ENCODE measurements at places on chromosomes 1 and 21. TPM values are rescaled to one million over a fixed set of nuclear protein-coding genes. Genes with fewer than 3 reads are reported as not detected.

GRCh38 chr1:12095452-12096263, 32.6 kb downstream of the TNFRSF8 start:
- H3K27ac ChIP-seq: no peak overlapping the region
- H3K4me1 ChIP-seq: no peaks in the 10 kb centered on the region
- no peak for DNase-seq

The MMEL1 gene
- not detected for total RNA-seq

DNA sequence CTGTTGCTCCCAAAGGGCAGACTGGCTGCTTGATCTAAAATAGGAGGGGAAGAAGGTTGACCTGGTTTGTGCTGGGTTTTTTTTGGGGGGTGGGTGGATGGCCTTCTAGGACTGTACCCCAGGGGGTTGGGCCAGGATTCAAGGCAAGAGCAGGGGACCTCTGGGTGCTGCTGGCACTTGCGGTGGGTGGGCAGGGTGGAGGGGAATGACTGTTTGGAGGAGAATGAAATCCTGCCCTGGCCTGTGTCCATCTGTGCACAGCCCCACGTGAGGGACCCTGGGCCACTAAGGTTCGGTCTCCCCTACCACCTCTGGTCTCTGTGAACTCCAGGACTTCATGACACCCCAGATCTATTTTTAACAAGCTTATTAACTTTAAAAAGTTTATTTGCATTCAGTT, 414.2 kb downstream of the PTPRU start:
- H3K4me3 ChIP-seq: no peak overlapping the region
- H3K4me1 ChIP-seq: no peaks in the 10 kb centered on the region
- H3K27ac ChIP-seq: no peak overlapping the region
- no peaks in the 10 kb centered on the region for H3K27me3 ChIP-seq

The INTS7 gene
- 4.9 TPM for total RNA-seq

DNA sequence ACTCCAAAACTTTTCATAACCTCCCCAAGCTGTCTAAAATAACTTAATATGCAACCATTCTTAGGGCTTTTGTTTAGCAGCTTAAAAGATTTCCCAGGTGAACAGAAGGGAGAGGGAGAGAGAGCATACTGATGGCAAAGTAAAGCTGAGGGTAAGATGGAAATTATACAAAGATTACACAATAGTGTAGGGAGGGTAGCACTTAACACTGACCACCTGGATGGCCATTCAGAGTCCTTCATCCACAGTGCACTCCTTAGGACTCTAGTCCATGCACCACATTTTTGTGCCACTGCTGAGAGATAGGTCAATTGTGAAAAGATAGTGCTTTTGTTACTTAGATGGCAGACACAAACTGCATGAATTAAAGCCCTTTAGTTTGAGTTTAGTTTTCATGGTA, 574.6 kb downstream of the LMO4 start:
- H3K27ac ChIP-seq: no peak overlapping the region
- H3K4me1 ChIP-seq: no peaks in the 10 kb centered on the region
- no peaks in the 10 kb centered on the region for H3K36me3 ChIP-seq

GRCh38 chr1:203264052-203264501, 34.6 kb upstream of the CHIT1 start:
- no peak overlapping the region for H3K27ac ChIP-seq
- no peaks in the 10 kb centered on the region for H3K4me1 ChIP-seq
- H3K4me3 ChIP-seq: no peak overlapping the region
- no peak for DNase-seq
- H3K36me3 ChIP-seq: no peaks in the 10 kb centered on the region

DNA sequence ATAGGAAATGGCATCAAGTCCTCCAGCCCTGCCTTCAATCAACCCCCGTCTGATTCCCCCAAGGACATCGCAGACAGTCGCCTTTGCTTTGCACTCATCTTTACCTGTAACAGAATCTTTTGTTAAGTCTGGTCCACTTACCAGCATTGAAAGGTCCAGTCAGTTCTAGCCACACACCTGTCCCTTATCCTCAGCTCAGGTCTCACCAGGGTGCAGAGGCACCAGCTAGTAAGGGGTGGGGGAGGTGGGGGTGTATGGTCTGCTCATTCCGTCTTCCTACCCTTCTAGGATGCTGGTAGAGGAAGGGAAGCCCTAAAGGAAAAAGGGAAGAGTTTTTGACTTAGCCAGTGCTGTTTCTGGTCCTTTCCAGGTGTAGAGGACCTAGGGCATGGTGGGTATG, 427.7 kb downstream of the MATN1 start:
- no peaks in the 10 kb centered on the region for H3K27me3 ChIP-seq
- no peak overlapping the region for H3K4me3 ChIP-seq
- no peak overlapping the region for H3K27ac ChIP-seq
- no peaks in the 10 kb centered on the region for H3K4me1 ChIP-seq

- DNase-seq: no peak
- peaks cover 5% of the 10 kb centered on the region for H3K4me1 ChIP-seq
- H3K36me3 ChIP-seq: no peaks in the 10 kb centered on the region
- H3K27ac ChIP-seq: no peak overlapping the region
- H3K4me3 ChIP-seq: no peak overlapping the region
These were observed 5.8 kb upstream of the SRP9 start for GRCh38 chr1:225771661-225772322.

The ARHGAP29 gene
- 29.9 TPM for total RNA-seq

The C1orf94 gene
- not detected for total RNA-seq

The PCP4 gene
- 1.2 TPM for total RNA-seq

DNA sequence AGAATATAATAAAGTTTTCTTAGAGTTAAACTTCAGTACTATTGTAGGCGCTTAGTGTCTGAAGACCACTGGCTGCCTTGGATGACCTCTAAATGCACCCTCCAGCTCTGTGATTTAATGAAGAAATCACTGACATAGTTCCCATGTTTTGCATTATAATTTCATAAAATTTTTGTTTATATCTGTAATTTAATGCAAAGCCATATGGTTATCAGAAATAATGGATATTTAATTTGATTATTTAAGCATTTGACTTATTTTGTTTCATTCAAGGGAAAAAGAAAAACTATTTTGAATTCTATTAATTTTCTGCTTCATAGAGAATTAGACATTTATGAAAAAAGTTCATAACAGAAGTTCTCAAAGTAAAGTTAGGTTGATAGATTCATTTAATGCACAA, 18.6 kb downstream of the CRB1 start:
- H3K4me3 ChIP-seq: no peak overlapping the region
- no peak for DNase-seq
- H3K27me3 ChIP-seq: no peaks in the 10 kb centered on the region

DNA sequence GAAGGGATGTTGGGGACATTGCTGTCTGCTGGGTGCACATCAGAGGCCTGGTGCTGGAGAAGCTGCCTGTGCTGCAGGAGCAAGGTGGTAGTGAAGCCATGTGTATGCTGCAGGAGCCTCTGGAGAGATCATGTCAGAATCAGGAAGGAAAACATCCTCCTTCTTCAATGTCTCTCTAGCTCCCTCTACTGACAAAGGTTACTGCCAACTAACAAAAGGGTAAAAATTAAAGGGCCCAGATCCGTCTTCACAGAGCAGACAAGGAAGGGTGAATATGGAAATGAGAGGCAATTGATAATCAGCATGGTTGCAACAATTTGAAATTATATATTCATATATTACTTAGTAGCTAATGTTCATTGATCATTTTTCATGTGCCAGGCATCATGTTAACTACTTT, 32.2 kb downstream of the FAM177B start:
- H3K4me1 ChIP-seq: no peaks in the 10 kb centered on the region
- H3K27ac ChIP-seq: no peak overlapping the region
- no peaks in the 10 kb centered on the region for H3K27me3 ChIP-seq
- H3K4me3 ChIP-seq: no peak overlapping the region
- no peak for DNase-seq

The HAO2 gene
- not detected for total RNA-seq

DNA sequence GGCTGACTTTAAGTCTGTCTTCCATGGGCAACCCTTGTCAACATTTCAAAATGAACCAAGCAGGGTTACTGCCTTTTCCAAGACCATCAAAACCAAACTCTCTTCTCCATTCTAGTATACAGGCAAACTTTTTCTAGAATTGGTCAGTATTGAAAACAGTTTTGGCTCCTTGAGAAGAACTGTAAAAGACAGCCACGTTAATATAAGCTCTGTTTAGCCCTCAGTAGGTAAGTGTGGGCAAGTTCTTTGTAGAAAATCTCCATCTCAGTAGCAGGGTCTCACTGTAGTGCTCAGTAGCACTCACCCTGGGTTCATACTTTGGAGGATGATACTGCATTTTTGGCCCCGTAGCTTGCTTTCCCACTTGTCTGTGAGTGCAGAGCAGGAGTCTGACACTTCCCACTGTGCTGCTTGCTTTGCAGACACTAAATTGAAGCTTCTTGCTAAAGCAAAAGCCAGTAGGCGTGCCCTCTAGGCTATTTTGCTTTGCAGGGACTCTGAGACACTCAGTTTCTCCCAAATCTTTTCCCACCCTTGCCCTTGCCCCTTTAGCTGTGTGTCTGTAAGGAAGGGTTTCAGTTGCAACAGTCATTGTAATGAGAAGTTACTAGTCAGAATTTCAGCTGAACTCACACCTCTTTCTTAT, 34.3 kb upstream of the CACYBP start:
- H3K4me1 ChIP-seq: no peaks in the 10 kb centered on the region
- H3K27me3 ChIP-seq: no peaks in the 10 kb centered on the region
- H3K4me3 ChIP-seq: no peak overlapping the region
- peaks cover 6% of the 10 kb centered on the region for H3K36me3 ChIP-seq

DNA sequence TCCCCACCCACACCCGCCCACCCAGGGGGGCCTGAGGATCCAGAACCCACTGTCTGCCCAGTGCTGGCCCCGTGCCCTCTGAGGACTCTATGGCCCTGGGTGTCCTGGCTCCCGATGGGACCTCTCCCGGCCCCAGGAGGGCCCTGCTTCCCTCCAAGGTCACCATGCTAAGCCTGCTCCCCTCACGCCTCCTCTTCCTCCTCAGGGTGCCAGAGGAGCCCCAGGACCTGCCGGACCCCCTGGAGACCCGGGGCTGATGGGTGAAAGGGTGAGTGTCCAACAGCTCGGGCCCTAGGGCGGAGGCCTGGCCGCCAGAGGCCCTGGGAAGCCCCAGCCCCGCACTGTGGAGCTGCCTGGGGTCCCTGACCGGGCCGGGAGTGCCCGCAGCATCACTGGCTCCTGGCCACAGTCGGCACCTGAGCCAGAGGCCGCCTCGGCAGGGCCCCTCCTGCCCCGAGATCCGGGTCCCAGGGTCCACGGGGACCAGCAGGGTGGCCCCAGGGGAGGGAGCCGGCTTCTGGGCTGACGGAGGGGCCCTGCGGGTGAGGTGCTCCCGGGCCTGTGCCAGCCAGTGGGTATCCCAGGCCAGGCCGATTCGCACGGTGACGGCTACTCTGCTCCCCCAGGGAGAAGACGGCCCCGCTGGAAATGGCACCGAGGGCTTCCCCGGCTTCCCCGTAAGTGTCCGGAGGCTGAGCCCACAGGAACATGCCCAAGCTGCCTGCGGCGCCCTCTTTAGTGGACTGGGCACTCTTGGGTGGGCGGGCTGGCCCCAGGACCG, 16.1 kb downstream of the COL6A1 start:
- H3K4me1 ChIP-seq: no peaks in the 10 kb centered on the region
- H3K4me3 ChIP-seq: no peak overlapping the region
- H3K36me3 ChIP-seq: peaks cover 81% of the 10 kb centered on the region
- H3K27me3 ChIP-seq: no peaks in the 10 kb centered on the region

The HHIPL2 gene
- total RNA-seq: 0.16 TPM

The CD1B gene
- total RNA-seq: not detected

GRCh38 chr1:238465449-238465848, 574.7 kb upstream of the ZP4 start:
- H3K27ac ChIP-seq: no peak overlapping the region
- no peaks in the 10 kb centered on the region for H3K36me3 ChIP-seq
- no peaks in the 10 kb centered on the region for H3K27me3 ChIP-seq
- H3K4me1 ChIP-seq: no peaks in the 10 kb centered on the region

The MYOG gene
- total RNA-seq: not detected

The SELL gene
- 0.74 TPM for total RNA-seq

DNA sequence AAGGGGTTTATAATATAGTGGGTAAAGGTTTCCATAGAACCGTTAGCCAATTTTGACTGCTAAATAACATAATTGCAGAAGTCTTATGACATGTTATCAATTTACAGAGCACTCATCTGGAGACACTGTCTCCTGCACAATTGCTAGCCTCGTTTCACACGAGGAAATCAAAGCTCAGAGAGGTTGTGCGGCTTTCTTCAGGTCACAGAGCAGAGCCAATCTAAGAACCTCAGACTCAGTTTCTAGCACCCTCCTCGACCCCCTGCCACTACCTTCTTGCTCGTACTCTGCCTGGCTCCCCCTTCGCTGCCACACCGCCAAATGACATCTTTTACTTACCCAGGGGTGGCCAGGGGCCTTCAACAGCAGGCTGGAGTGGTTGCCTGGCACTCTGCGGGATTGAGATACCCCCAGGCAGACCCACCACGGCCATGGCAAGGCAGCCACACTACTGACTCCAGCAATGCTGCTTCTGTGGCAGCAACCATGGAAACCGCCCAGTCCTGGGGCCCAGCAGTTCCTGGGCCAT, 16.0 kb upstream of the CASZ1 start:
- H3K36me3 ChIP-seq: no peaks in the 10 kb centered on the region
- H3K27me3 ChIP-seq: no peaks in the 10 kb centered on the region
- no peaks in the 10 kb centered on the region for H3K4me1 ChIP-seq
- no peak for DNase-seq
- H3K4me3 ChIP-seq: no peak overlapping the region

The PAPPA2 gene
- 1.2 TPM for total RNA-seq

DNA sequence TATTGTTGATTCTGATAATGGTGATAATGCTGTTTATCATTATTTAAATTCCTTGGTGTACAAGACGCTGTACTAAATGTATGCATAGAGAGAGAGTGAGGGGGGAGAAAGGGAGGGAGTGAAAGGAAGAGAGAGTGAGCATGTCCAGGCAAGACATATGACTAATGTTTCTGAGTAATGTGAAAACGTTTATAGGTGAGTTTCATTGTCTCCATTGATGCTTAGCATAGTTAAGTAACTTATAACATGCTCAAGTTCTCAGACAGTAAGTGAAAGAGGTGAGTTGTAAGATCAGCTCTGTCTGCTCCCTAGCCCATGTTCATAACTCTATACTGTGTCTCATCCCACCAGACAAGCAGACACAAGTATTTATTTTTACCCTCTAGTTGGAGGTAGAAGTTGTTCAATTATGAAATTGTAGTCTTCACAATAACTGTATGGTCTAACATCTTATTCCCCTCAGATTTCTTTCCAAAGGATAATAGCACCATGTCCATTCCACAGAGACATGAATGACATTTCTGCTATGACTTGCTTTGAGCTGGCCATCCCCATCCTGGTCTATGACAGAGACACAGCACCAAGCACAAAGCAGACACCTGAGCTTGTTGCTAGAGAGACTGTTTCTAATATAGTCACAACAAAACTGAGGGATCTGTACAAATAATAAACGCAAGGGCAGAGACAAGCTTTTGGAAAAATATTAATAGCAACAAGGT, 285.1 kb downstream of the CACNA1E start:
- H3K27ac ChIP-seq: no peak overlapping the region
- no peaks in the 10 kb centered on the region for H3K36me3 ChIP-seq
- no peak for DNase-seq
- no peaks in the 10 kb centered on the region for H3K27me3 ChIP-seq
- no peak overlapping the region for H3K4me3 ChIP-seq

Measured in right atrium auricular region (tissue), 2 donors.